ENCODE measurements at places on chromosomes 6 and 20.

- DNase-seq = no peak
These were observed 39.5 kb downstream of the PIGU start for GRCh38 chr20:34637245-34638038.

- DNase-seq = no peak
These were observed 96.1 kb upstream of the MAN1A1 start for GRCh38 chr6:119445666-119446065.

DNA sequence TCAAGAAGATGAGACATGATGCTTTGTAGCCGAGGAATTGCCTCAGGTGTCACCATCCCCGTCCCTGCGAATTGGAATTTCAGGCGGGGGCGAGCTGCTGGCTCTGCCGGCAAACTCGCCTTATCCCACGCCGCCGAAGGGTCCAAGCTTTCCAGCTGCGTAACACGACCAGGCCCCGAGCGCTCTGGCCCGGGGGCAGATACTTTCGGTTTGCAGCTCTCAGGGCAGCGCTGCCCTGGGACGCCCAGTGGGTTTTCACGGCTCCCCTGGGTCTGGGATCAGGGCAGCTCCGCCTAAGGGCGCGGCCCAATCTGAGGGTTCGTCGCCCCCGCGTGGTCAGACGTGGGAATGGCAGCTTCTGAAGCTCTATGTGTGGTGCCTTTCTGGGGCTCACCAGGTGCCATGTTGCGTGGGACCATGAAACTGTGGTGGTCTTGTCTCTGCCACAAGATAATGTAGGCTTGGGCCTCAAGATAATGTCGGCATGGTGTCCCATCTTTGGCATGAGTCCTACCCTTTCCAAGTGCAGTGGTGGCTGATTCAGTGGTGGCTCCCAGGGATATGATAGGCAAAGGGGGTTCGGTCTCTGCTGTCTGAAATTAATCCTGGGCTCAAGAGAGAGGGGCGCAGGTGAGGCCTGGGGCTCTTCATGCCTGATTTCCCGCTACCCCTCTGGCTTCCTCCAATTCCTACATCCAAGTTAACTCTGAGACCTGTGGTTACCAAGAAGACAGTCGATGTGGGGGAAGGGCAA, 21.0 kb downstream of the PIGT start:
- DNase-seq = peak; percentile 57

- no peak for DNase-seq
These were observed 686 bp downstream of the ZGPAT start for GRCh38 chr20:63708301-63709148.

DNA sequence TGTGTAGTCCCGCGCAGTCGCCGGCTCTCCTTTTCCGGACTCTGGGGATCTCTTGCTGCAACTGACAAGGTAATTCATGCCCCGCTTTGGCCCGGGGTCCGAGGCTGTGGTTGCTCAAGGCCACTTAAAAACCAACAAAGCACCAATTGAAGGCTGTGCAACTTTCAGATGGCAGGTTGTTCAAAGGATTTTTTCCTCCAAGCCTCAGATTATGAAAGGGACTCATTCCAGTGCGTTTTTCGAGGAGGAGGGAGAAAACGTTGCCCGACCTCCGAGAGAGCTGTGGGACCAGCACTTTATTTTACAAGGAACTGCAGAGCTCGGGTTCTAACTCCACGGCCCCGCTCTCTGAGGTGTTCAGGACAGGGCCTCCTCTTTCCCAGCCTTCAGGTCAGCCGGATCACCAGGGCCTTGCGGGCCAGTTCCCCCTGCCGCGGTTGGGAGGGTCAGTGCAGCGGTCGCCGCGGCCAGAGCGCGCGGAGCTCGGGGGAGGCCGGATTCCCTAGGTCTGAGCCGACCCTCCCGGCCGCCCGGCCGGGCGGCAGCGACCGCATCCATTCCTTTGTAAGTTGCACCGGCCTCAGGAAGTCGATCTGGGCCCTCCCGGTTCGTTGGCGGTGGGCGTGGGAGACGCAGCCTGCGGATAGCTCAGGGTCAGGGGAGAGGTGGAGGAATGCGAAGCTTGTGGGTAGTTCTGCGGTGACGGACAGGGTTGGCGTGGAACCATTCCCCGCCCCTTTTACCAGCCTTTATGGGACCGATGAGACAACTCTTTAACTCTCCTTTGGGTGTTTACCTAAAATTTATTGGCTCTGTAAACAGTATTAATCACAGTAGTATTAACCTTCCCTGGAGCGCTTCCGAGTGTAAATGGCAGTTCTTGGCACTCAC, 1.6 kb downstream of the UTRN start:
- no peak for DNase-seq

GRCh38 chr6:89939144-89939543, 44.9 kb downstream of the GJA10 start:
- no peak for DNase-seq

GRCh38 chr6:21942897-21943296, 349.3 kb downstream of the SOX4 start:
- no peak for DNase-seq

DNA sequence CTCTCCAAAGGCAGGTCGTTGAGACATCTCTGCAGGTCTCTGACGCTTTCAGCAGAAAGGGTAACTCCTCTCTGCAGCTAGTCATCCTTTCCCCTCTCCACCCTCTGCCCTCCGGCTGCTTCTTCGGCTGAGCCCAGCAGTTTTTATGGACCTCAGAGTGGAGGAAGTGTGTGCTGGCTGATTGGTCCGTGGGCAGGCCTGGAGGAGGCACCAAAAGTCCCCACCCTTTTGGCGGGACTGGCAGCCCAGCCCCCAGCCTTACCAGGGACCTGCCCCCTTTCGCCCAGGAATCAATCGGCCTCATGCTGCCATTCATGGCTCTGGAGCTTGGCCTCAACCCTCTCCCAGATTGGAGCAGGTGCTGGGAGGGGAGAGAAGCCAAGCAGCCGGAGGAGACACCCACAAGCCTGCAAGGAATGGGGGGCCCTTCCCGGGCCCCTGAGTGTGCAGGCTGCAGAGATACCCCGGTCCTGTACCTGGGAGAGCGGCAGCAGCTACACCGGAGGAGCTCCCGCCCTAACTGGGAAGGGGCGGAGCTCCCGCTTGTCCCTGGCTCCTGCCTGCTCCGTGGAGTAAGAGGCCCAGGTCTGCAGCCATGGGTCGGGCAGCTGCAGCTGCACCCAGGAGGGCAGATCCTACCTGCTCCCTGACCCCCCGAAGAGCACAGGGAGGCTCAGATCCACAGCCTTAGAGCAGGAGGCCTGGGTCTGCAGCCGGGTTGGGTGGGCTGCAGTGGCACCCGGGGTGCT, 170.3 kb upstream of the SOX4 start:
- no peak for DNase-seq

DNA sequence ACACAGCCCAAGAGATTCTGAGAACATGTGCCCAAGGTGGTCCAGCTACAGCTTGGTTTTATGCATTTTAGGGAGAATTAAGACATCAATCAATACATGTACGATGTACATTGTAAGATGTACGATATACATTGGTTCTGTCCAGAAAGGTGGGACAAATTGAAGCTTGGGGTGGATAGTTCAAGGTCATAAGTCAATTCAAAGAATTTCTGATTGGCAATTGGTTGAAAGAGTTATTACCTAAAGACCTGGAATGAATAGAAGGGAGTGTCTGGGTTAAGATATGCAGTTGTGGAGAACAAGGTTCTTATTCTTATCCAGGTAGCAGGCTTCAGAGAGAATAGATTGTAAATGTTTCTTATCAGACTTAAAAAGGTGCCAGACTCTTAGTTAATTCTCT, 31.8 kb upstream of the LCA5 start:
- no peak for DNase-seq

GRCh38 chr6:10146715-10147451, 268.0 kb downstream of the TFAP2A start:
- DNase-seq = no peak

DNA sequence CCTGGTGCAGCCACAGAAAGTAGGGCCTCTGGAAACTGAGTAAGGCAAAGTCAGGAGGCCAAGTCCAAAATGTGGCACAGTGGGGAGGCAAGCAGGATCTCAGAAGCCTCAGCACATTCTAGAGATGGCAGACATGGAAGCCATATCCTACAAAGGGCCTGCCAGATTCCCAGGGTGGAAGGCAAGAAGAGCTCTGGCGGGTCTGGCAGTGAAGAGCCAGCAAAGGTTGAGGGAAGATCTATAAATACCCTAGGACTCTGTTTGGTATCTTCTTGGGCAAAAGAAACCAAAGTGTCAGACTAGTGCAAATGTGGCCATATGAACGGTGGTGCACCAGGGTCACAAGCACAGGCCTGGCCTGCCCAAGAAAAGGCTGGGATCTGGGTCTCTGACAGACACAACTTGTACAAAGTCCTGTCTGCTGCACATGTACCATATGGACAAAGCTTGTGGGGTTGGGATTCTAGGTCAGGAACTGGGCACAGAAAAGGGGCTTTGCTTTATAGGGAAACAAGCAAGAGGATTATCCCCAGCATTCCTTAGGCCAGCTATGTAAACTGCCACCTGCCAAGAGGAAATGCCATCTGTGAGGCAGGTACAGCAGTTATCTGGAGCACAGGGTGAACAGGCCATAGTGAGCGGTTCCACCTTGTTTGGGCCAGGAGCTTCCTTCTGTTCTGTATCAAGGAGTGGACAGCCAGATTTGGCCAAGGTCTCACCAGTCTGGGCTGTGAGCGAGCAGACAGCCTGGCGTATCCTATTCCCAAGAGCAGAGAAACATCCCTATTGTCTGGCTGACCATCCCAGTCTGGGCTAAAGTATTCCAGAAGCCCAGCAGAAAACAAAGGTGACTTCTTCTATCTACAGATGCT, 36.3 kb upstream of the SLC4A11 start:
- DNase-seq = no peak

DNA sequence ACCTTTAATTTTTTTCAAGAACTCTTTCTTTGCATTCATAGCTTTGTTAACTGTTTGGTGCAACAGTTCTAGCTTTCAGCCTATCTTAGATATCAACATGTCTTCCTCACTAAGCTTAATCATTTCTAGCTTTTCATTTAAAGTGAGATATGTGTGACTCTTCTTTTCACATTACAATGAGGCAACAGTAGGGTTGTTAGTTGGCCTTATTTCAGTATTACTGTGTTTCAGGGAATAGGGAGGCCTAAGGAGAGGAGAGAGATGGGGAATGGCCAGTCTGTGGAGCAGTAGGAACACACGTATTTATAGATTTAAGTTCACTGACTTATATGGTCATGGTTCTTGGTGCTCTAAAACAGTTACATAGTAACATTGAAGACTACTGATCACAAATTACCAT, 35.8 kb downstream of the CST9L start:
- DNase-seq = no peak

- DNase-seq = no peak
These were observed 426.5 kb upstream of the RNF217 start for GRCh38 chr6:124535746-124536145.

GRCh38 chr20:57567471-57568079, 6.7 kb downstream of the PCK1 start:
- no peak for DNase-seq

- no peak for DNase-seq
These were observed 229.3 kb upstream of the ECI2 start for GRCh38 chr6:4364711-4365110.

DNA sequence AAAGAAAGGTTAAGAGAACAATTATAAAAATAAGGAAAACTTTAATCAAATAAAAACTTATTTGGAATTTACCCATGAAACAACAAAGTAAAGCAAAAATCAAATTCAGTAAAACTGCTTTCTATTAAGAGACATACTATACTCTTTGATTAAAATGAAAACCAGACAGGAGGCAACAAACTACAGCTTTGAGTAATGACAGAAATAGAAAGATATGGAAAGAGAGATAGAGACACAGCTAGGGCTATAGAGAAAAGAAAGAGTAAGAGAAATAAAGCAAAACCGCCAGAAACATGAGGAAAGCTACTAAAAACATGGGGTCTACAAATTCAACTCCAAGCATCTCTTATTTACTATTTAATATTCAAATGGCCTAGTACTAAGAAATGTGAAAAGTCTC, 67.6 kb downstream of the PHIP start:
- no peak for DNase-seq

GRCh38 chr6:26284537-26285142, 80.4 kb upstream of the BTN3A2 start:
- DNase-seq = peak; percentile 38

DNA sequence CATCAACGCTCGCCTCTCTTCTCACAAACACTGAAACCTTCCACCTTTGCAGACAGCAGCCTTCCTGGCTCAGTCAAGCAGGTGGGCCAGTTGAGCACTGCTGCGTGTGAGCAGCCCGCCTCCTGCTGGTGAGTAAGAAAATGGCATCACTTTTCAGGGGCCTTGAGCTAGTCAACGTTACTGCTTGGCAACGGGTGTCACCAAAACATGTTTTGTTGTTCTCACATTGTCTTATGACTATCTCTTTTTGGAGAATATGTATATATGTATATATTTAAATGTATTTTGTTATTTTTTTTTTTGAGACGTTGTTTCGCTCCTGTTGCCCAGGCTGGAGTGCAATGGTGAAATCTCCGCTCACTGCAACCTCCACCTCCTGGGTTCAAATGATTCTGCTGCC, 97.0 kb upstream of the AGPAT4 start:
- DNase-seq = peak; percentile 6

DNA sequence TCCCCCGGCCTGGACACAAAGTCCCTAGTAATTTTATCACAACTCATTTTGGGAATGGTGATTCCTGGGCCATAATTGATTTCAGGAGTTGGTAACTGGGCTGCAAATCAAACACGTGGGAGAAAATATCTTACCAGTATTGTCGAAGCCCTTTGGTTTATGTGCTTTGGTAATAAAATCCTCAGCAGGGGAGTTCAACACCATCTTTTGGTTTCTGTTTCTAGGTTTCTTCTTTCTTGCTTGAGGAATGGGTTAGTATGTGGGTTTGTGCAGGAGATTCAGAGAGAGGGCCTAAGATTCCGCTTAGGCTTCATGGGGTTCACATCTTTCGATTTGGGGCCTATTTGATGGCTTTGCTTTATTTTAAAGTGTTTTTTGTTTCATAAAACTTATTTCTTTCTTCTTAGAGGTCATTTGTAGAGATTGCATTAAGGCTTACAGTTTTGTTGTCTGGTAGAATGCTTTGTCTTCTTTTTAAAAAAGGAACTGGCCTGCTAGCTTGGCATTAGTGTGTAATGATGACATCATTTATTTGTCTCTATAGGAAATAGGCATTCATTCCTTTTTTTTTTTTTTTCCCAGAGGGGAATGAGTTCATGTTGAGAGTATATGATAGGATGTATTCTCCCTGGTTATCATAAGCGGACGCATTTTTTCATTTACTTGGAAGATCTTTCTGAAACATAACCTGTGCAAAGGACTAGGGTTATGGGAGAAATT, 45.8 kb downstream of the CYP24A1 start:
- no peak for DNase-seq
